Dermis blood vessel endothelial cell (primary cell): ENCODE measurements at places on chromosomes 13 and 19. TPM values are rescaled to one million over a fixed set of nuclear protein-coding genes. Genes with fewer than 3 reads are reported as not detected.

DLL3 gene
- total RNA-seq = 0.17 and 0.28 TPM in 2 replicates

ZNF417 gene
- total RNA-seq = 15.2 and 18.9 TPM in 2 replicates

FGF22 gene
- total RNA-seq = not detected in 2 replicates

PALM3 gene
- total RNA-seq = not detected in 2 replicates

GFY gene
- not detected in 2 replicates for total RNA-seq

CNN1 gene
- 0.19 and 1.2 TPM in 2 replicates for total RNA-seq

MEF2B gene
- total RNA-seq = 0.34 TPM in 1 of 2 replicates, not detected in the other

SHFL gene
- total RNA-seq = 29.4 and 31.6 TPM in 2 replicates

RNF225 gene
- not detected in 2 replicates for total RNA-seq

SYNGR4 gene
- not detected in 2 replicates for total RNA-seq

CDX2 gene
- not detected in 2 replicates for total RNA-seq

FXYD5 gene
- 17.2 and 19.3 TPM in 2 replicates for total RNA-seq

SYNE4 gene
- total RNA-seq = 0.17 TPM in 1 of 2 replicates, not detected in the other

KANK2 gene
- 102 and 108 TPM in 2 replicates for total RNA-seq

NUMBL gene
- 27.2 and 48.0 TPM in 2 replicates for total RNA-seq

MUC16 gene
- under 0.01 TPM in 1 of 2 replicates, not detected in the other for total RNA-seq

COL4A1 gene
- 1,485 and 1,882 TPM in 2 replicates for total RNA-seq

GATAD2A gene
- 47.0 and 104 TPM in 2 replicates for total RNA-seq

CACNA1A gene
- 0.14 and 0.17 TPM in 2 replicates for total RNA-seq

SLC25A41 gene
- 0.05 TPM in 1 of 2 replicates, not detected in the other for total RNA-seq

PDX1 gene
- not detected in 2 replicates for total RNA-seq

MICU2 gene
- 46.3 and 83.0 TPM in 2 replicates for total RNA-seq

C13orf42 gene
- not detected in 2 replicates for total RNA-seq

TMEM255B gene
- 45.1 and 72.3 TPM in 2 replicates for total RNA-seq
